Dermis blood vessel endothelial cell (primary cell): ENCODE measurements at places on chromosomes 6 and 20.

- DNase-seq, result no peak
Measured at GRCh38 chr6:88248709-88249321, 82.7 kb upstream of the CNR1 start.

GRCh38 chr6:53391170-53391569 is 42.4 kb upstream of the ELOVL5 start:
- peak; percentile 77 for DNase-seq

DNA sequence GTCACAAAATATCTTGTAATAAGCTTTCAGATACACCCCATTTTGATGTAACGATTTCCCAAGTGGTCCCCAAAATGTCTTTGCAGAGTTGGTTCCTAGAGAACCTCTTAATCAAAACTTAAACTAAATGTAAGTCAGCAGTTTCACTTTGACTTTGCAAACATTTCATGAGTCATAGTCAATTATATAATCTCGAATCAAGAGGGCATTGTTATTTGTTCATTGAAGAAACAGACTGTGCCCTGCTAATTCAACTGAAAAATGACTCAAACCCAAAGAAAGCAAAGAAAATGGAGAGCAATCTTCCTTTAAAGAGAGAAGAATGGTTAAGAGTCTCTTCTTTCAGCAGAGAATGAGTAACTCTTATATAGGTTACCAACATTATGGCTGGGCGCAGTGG is 58.3 kb downstream of the IPCEF1 start:
- DNase-seq, result peak; percentile 69

DNA sequence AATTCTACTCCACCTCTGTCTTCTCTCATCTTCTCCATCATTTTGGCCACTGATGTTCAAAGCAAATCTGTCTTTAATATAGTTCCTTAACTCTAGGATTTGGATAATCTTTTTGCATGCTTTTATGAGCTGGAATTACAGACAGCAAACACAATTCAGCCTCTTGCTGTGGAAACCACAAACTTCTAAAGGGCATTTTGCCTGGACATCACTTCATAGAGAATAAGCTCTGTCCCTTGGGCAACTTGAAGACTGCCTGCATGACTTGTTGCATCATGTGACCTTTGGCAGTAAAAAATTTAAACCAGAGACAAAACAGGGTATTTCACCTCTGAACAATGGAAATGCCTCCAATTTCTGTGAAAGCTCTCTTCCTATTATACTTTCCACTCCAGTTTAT is 74.1 kb upstream of the HDDC2 start:
- DNase-seq, result no peak

DNA sequence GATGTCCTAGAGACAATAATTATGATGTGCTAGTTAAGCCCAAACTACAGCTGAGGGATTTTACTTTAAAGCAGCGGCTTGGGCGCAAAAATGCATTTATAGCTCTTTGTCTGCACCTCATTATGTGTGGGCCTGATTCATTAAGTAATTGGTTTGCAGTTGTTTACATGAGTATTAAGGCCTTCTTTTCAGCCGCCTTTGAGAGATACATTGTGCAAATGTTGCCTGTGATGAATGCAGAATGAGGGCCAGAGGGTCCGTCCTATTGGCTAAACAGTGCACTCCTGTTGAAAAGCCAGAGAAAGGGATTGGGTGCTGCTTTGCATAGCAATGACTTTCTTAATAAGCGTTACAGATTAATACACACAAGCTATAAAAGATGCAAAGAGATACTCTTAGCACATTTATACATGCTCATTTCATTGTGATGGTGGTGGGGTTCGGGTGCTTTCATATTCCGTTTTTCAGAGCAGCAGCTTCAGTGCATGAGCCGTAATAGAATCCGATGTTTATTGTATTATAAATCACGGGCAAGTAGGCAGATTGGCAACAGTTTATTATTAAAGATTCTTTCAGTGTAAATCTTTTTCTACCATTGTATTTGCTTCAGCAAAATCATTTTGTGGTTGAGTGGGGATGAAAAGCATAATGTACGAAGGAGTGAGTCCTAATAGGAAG is 68.2 kb upstream of the XRN2 start:
- no peak for DNase-seq

- no peak for DNase-seq
Measured at GRCh38 chr6:121382467-121383121, 48.3 kb upstream of the TBC1D32 start.

- DNase-seq, result no peak
Measured at GRCh38 chr6:170182093-170182780, 108.6 kb downstream of the DLL1 start.

DNA sequence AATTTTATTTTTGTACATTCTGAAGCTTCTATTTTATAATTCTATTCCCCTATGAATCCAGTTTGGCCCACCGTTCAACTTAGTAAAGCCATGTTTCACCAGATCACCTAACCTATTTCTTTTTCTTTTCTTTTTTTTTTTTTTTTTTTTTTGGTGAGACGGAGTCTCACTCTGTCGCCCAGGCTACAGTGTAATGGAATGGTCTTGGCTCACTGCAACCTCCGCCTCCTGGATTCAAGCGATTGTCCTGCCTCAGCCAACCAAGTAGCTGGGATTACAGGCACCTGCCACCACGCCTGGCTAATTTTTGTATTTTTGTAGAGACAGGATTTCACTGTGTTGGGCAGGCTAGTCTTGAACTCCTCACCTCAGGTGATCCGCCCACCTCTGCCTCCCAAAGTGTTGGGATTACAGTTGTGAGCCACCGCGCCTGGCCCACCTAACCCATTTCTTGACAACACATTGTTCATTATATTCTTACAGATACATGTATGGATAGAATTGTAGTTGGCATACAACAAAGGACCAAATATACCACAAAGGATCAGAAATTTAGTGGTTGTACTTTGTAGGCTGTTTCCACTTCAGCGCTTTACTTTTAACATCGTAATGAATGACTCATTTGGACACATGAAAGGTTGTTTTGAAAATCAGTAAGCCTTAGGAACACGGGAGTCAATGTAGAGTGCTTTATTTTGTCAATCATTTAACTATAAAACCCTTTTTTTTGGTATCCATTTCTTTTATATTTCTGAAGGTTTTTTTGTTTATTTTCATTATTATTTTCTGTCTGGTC is 63.2 kb downstream of the GJA1 start:
- DNase-seq, result no peak

GRCh38 chr20:17841751-17842215 is 126.8 kb downstream of the SNX5 start:
- no peak for DNase-seq

- DNase-seq, result no peak
Measured at GRCh38 chr6:16576451-16577368, 184.6 kb downstream of the ATXN1 start.

DNA sequence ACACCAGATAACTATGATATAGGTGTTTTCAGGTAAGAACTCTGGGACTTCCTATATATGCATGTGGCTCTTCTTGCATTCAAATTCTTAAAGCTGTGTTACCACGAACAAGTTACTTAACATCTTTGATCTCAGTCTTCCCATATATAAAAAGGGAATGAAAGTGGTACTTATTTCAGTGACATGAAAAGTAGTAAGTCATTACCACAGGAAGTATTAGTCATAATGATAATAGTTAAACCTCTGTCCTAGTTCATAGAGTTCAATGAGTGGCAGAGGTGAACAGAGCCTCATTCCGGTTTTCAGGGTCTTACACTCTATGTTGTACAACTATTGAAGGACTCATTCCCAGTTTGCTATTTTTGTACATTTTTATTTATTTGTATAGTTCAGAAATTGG is 237.0 kb downstream of the NKAIN2 start:
- DNase-seq, result no peak

DNA sequence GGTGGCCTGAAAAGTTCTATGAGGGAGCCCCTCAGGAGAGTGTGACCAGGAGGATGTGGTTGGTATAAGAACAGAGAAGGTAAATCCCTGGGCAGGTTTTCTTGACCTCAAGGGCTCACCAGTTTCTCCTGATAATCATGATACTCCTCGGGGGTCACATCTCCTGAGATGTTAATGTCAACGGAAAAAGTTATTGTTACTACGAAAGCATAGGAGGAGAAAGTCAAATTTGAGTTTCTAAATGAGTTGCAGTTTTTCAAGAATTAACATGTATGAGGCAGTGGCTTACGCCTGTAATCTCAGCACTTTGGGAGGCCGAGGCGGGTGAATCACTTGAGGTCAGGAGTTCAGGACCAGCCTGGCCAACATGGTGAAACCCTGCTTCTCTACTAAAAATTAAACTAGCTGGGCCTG is 23.4 kb downstream of the MGME1 start:
- DNase-seq, result no peak
